ENCODE measurements at places on chromosomes 5 and 9.

GRCh38 chr9:1513105-1513504 lies 462.9 kb downstream of the DMRT2 start:
- no peak for DNase-seq

DNA sequence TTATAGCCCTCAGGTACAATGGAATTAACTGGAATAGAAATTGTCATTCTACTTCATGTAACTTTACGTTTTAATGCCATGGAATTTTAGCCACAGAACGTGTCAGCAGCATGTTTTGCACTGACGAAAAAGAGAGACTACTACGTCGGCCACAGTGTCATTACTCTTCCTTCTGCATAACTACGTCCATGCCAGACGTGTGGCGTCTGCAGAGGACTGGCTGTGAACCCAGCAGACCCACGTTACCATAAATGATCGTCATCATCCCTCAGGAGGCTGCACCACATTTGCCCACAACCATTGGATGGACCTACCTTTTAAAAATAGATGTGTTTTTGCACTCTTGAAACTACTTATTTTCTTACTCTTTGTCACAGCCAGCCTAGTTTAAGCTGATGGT lies 63.8 kb upstream of the ATG10 start:
- no peak for DNase-seq

DNA sequence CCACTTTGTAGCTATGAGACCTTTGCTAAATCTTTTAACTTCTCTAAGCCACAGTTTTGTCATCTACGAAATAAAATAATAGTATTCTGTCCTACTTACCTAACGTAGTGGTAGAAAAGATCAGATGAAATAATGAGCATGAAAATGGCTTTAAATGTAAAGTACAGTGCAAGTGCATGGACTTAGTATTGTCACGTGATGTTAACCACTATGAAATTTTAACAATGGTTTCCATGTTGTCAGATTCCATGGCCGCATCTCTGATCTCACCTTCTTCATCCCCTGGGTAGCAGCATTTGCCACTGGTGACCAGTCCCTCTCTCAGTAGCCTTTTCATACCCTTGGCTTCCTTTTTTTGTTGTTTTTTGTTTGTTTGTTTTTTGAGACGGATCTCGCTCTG lies 45.9 kb downstream of the DNAH5 start:
- DNase-seq: no peak

GRCh38 chr9:113499153-113499875 lies 35.8 kb downstream of the RGS3 start:
- no peak for DNase-seq

GRCh38 chr5:172637110-172637580 lies 3.9 kb upstream of the NEURL1B start:
- DNase-seq: no peak

GRCh38 chr5:129904667-129905472 lies 605 bp downstream of the CHSY3 start:
- peak; percentile 59 for DNase-seq

GRCh38 chr5:89267788-89268187 lies 384.8 kb upstream of the MEF2C start:
- DNase-seq: no peak

DNA sequence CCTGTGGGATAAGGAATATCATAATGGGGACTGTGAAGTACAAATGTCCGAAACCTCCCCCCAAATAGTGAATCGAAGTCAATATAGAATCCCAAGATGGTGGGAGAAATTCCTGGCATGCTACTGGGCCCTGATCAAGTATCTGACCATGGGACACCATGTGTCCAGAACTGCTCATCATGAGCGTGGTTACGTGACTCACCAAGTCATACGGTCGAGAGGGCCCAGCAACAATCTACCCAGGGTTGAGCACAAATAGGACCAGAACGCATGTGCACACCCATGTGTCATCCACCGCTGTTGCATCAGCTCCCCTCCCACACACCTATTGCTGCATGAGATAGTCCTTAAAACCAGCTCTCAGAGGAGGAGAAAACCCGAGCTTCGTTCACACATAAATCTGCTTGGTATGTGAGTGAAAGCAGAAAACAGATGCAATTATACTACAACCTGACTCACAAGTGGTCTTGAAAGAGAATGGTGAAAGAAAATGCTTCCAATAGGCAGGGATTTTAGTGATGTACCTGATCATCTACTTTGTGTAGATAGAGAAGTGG lies 353.2 kb downstream of the CWC27 start:
- peak; percentile 93 for DNase-seq

DNA sequence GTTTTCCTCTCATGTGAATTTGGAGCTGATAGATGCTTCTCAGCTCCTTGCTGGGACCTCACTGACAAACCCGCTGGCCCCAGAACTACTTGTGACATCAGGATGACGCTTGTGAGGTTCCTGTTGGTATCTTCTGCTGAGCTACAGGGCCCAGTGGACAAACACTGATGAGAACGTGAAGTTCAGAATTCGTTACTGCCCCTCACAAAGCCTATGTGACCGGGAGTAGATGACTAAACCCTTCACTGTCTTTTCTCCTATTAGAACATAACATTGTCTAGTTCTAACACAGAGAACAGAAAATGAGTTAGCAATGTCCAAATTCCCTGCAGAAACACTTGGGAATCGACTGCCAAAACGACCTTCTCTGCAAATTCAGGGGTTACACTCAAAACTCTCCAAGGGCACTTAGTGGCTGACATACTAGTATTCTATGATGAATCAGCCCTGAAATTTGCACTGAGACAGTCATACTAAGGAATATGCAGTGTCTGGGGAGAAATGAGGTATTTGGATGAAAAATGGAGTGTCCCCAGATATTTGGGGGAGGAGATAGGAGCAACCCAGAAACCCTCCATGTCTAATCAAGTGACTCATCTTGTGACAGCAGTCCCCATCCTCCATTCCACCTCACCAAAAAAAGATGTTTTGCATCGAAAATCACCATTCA lies 143.2 kb upstream of the TRIM32 start:
- peak; percentile 92 for DNase-seq

DNA sequence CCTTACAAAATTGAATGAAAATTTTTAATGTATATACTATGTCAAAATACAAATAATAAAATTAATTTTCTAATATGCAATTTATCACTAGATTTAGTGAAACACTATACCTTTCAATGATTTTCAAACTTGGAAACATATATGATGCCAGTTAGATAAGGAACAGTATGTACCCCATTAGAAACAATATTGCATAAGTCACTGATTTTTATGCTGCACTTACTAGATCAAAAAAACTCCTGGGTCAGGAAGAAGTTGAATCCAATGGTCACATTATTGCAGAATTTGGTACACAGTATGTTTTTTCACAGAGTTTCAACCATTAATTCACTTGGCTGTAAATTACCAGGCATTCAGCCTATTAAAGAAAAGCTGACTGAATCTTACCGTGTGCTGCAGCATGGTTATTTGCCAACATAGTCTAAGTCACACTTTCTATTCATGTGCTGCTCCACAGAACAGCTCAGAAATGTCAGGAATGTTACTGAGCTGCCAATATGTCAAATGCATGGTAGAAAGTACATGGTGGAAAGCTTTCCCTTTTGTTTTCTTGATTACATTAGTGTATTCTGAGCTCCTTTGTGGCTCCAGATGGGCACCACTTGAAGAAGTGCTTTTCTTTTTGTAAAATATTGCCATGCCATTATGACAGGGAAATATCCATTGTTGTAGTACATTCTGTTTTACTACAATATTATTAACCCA lies 9.9 kb upstream of the PRR16 start:
- DNase-seq: peak; percentile 84

DNA sequence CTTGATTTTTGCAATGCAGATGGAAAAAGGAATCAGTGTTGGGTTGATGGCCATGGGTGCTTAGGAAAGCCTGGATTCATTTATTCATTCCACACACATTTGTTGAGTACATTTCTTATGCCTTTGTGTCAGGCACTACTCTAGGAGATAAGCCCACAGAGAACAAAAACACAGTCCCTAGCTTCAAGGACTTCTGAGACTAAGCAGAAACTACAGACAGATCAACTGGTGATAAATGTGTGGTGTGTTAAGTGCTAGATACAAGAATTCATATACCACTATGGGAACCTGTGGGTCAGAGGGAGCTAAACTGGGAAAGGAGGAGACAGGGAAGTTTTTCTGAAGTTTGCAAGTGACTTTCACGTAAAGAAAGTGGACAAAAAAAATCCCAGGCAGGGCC lies 119.9 kb downstream of the CEMIP2 start:
- DNase-seq: no peak

GRCh38 chr9:114172981-114173833 lies 17.9 kb downstream of the COL27A1 start:
- DNase-seq: no peak

GRCh38 chr5:1358726-1359025 lies 13.8 kb upstream of the CLPTM1L start:
- DNase-seq: no peak

- DNase-seq: no peak
Observed at GRCh38 chr9:68933434-68934328, 80.2 kb downstream of the PRKACG start.

GRCh38 chr5:128154943-128155342 lies 71.4 kb downstream of the SLC12A2 start:
- peak; percentile 41 for DNase-seq
